Ascending aorta (tissue), 2 donors: ENCODE measurements at places on chromosomes 16 and 17. TPM values are rescaled to one million over a fixed set of nuclear protein-coding genes. Genes with fewer than 3 reads are reported as not detected.
A peak's percentile ranks its signal among the peaks of the same experiment; 100 is the strongest.

GRCh38 chr17:199806-200545, 18.5 kb upstream of the DOC2B start:
- H3K4me3 ChIP-seq: no peak overlapping the region
- H3K27ac ChIP-seq: no peak overlapping the region
- H3K36me3 ChIP-seq: no peaks in the 10 kb centered on the region
- no peaks in the 10 kb centered on the region for H3K27me3 ChIP-seq

DNA sequence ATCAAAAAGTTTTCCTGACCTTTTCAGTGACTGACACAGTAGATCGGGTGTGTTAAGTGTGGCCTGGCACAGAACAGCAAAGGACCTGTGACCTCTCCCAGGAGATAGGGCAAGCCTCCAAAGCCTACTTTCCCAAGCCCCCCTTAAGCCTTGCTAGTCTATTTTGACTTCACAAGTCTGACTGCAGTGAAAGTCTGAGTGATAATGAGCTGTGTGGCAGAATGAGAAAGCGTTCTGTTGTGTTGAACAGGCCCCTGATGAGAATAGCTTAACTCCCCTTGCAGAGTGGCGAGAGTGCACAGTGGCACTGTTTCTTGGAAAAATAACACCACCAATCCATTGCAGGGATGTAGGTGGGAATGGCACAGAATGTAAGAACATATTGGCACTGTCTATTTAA, 32.8 kb downstream of the MMD start:
- no peak for DNase-seq
- H3K4me1 ChIP-seq: no peaks in the 10 kb centered on the region
- no peak overlapping the region for H3K4me3 ChIP-seq
- H3K36me3 ChIP-seq: peaks cover 3% of the 10 kb centered on the region
- H3K27me3 ChIP-seq: no peaks in the 10 kb centered on the region

Gene HSPB9
- not detected for total RNA-seq

Gene NOL3
- 87.6 TPM for total RNA-seq

DNA sequence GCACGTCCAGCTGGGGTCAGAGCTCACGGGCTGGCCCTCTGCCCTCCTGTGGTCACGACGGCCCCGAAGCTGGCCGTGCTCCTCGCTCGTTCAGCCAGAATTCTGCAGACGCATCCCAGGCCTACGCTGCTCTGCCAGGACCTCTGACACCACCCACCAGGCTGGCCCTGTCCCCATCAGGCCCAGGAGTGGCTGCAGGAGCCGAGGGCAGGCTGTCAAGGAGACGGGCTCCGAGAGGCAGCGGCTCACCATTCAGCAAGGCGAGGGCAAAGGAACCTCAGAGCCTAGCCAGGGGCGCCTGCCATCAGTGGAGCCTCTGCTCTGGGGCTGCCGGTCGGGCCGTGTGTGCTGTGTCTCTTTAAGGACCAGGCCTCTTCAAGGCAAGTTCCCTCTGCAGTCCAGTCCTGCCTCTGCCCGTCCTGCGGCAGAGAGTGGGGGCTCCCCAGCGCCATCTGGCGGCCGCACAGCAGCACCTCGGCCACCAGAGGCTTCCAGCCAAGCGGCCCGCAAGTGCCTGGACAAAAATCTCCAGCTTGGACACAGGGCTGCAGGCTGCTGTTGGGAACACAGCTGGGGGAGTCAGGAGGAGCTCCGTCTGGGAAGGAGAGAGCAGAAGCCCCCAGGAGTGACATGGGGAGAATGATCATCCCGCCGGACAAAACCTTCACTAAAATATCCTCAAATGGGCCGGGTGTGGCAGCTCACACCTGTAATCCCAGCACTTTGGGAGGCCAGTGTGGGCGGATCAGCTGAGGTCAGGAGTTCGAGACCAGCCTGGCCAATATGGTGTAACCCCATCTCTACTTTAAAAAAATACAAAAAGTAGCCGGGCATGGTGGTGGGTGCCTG, 7.4 kb upstream of the ABR start:
- no peaks in the 10 kb centered on the region for H3K27me3 ChIP-seq
- peaks cover 32% of the 10 kb centered on the region for H3K4me1 ChIP-seq
- peak overlapping the region; percentile 86 for H3K27ac ChIP-seq
- peak; percentile 92 for DNase-seq
- H3K4me3 ChIP-seq: peak overlapping the region; percentile 50

- H3K27ac ChIP-seq: no peak overlapping the region
- no peaks in the 10 kb centered on the region for H3K4me1 ChIP-seq
- DNase-seq: no peak
- H3K36me3 ChIP-seq: peaks cover 55% of the 10 kb centered on the region
- H3K4me3 ChIP-seq: no peak overlapping the region
- H3K27me3 ChIP-seq: no peaks in the 10 kb centered on the region
Observed at GRCh38 chr16:89119661-89120141, 26.0 kb downstream of the ACSF3 start.

GRCh38 chr17:55654022-55654421, 68.6 kb downstream of the TMEM100 start:
- H3K4me1 ChIP-seq: no peaks in the 10 kb centered on the region
- no peak overlapping the region for H3K4me3 ChIP-seq
- H3K36me3 ChIP-seq: no peaks in the 10 kb centered on the region
- H3K27ac ChIP-seq: no peak overlapping the region

Gene CRISPLD2
- total RNA-seq: 204 TPM

Gene CXCL16
- total RNA-seq: 12.5 TPM

DNA sequence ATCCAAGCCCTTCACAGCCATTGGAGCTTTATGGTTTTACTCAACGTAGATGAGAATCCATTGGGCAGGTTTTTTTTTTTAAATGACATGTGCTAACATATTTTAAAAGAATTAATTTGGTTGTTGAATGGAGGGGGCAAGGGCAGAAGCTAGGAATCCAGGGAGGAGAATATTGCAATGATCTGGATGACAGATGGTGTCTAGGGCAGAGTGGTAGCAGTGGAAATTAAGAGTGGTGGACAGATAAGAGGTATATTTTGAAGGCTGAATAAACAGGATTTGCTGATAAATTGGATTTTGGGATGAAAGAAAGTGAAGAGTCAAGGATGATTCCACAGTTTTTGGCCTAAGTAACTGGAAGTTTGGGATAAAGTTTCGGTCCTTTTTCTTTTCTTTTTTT, 54.8 kb upstream of the DHX40 start:
- no peak overlapping the region for H3K27ac ChIP-seq
- no peaks in the 10 kb centered on the region for H3K36me3 ChIP-seq
- no peaks in the 10 kb centered on the region for H3K27me3 ChIP-seq
- DNase-seq: no peak

- H3K4me3 ChIP-seq: peak overlapping the region; percentile 49
- H3K27ac ChIP-seq: peak overlapping the region; percentile 74
- no peak for DNase-seq
- H3K27me3 ChIP-seq: no peaks in the 10 kb centered on the region
- H3K4me1 ChIP-seq: peaks cover 3% of the 10 kb centered on the region
Observed at GRCh38 chr16:4501071-4501478, 24.9 kb downstream of the HMOX2 start.

Gene TOX3
- not detected for total RNA-seq

DNA sequence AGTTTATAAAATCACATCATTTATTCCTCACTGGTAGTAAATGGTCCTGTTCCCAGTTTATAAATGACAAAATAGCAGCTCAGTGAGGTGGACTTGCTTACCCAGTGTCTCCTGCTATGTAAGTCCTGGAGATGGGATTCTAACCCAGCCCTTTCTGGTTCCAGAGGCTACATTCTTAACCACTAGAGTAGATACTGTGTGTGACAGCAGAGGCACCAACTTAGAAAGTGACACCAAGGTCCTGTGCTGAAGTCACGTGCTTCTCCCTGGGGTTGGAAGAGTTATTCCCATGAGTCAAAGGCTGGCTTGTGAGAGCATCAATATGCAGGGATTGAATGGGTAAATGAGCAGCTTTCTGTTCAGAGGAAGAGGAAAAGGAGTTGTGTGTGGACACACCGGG, 167.3 kb upstream of the IRX3 start:
- no peak overlapping the region for H3K27ac ChIP-seq
- no peaks in the 10 kb centered on the region for H3K4me1 ChIP-seq
- no peak for DNase-seq
- no peaks in the 10 kb centered on the region for H3K36me3 ChIP-seq
- no peaks in the 10 kb centered on the region for H3K27me3 ChIP-seq

DNA sequence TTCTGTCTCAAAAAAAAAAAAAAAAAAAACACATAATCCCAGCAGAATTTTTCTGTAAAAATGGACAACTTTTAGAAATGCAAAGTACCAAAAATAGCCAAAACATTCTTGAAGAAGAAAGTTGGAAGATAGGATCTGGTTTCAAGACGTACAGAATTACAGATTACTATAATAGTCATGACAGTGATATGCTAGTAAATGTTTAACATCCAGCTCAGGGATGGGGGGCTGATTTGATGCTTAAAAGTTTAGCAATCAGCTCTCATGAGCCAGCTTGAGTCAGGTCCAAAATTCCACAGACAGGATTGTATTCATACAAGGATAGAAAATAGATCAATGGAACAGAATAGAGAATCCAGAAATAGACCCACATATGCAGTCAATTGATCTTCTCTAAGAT, 100.5 kb downstream of the CYB561 start:
- H3K4me1 ChIP-seq: no peaks in the 10 kb centered on the region
- H3K27ac ChIP-seq: no peak overlapping the region
- H3K36me3 ChIP-seq: no peaks in the 10 kb centered on the region
- H3K27me3 ChIP-seq: no peaks in the 10 kb centered on the region
- no peak for DNase-seq

Gene RASL10B
- total RNA-seq: 9.9 TPM

DNA sequence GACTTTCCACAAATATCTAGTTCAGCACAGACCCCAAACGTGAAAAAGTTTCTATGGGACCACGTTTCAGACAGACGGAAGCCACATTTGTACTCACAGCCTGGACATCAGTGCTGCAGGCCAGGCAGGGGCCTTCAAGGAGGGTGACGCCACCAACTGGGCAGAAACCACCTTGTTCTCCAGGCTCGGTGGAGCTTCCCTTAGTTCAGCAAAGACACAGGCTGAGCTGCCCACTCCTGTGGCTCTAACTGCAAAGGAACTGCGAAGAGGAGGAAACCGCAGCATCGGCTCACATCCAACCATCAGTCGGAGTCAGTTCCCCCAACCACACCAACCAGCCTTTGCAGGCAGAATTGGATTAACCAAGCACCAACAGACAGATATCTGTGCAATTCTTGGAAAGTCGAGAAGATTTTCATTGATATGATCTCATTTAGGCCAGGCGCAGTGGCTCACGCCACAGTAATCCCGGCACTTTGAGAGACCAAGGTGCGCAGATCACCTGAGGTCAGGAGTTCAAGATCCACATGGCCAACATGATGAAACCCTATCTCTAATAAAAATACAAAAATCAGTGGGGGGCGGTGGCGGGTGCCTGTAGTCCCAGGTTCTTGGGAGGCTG, 73.3 kb upstream of the CNEP1R1 start:
- no peak overlapping the region for H3K4me3 ChIP-seq
- H3K36me3 ChIP-seq: no peaks in the 10 kb centered on the region
- no peak for DNase-seq
- no peak overlapping the region for H3K27ac ChIP-seq

Gene SEPTIN1
- not detected for total RNA-seq

- no peaks in the 10 kb centered on the region for H3K36me3 ChIP-seq
- no peaks in the 10 kb centered on the region for H3K27me3 ChIP-seq
- H3K4me3 ChIP-seq: no peak overlapping the region
- H3K27ac ChIP-seq: no peak overlapping the region
- DNase-seq: no peak
Observed at GRCh38 chr17:20098314-20098713, 89.2 kb downstream of the SPECC1 start.

- H3K4me1 ChIP-seq: no peaks in the 10 kb centered on the region
- H3K36me3 ChIP-seq: no peaks in the 10 kb centered on the region
Observed at GRCh38 chr16:11432856-11433395, 87.7 kb downstream of the RMI2 start.

DNA sequence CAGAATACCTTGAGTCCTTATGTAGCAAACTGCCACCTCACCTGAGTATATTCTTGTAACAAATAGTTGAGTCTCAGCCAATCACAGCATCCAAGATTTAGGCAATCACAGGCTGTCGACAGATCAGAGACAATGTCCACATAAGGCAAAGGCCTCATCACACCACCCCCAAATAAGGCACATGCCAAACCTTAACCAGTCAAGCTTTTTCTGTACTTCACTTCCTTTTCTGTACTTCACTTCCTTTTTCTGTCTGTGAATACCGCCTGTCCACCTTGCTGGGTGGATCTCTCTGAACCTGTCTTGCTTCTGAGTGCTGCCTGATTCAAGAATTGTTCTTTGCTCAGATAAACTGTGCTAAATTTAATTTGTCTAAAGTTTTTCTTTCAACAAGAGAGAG, 210.4 kb upstream of the N4BP1 start:
- no peak overlapping the region for H3K27ac ChIP-seq
- H3K27me3 ChIP-seq: no peaks in the 10 kb centered on the region
- no peaks in the 10 kb centered on the region for H3K4me1 ChIP-seq
- no peak overlapping the region for H3K4me3 ChIP-seq
- H3K36me3 ChIP-seq: no peaks in the 10 kb centered on the region

GRCh38 chr16:15770107-15770506, 86.7 kb downstream of the MYH11 start:
- H3K27ac ChIP-seq: peak overlapping the region; percentile 83
- peaks cover 25% of the 10 kb centered on the region for H3K4me1 ChIP-seq
- H3K27me3 ChIP-seq: no peaks in the 10 kb centered on the region
- peak; percentile 80 for DNase-seq
- H3K36me3 ChIP-seq: peaks cover 55% of the 10 kb centered on the region
